ENCODE measurements at places on chromosomes 4 and X.
A peak's percentile ranks its signal among the peaks of the same experiment; 100 is the strongest.

- peak; percentile 45 for DNase-seq
Observed at GRCh38 chr4:125317525-125317877, 2.7 kb downstream of the FAT4 start.

- DNase-seq, result no peak
Observed at GRCh38 chr4:27003642-27004113, 143.0 kb downstream of the STIM2 start.

DNA sequence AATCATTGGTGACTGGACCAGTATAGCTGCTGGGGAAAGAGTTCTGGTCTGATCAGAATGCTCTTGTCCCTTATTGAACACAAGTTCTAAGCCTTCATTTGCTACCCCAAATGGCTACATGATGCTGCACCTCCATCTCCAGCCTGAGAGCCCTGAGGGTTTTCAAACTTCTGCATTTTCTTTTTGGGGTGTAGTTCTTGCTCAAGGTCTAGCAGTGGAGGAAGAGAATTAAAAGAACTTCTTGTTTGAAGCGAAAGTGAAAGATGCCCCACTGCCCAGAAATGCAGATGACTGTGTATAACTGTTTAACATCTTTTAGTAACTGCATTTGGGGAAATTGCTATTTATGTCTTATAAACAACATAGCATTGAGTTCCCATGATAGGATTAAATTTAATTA, 38.5 kb downstream of the LAMTOR3 start:
- peak; percentile 80 for DNase-seq

DNA sequence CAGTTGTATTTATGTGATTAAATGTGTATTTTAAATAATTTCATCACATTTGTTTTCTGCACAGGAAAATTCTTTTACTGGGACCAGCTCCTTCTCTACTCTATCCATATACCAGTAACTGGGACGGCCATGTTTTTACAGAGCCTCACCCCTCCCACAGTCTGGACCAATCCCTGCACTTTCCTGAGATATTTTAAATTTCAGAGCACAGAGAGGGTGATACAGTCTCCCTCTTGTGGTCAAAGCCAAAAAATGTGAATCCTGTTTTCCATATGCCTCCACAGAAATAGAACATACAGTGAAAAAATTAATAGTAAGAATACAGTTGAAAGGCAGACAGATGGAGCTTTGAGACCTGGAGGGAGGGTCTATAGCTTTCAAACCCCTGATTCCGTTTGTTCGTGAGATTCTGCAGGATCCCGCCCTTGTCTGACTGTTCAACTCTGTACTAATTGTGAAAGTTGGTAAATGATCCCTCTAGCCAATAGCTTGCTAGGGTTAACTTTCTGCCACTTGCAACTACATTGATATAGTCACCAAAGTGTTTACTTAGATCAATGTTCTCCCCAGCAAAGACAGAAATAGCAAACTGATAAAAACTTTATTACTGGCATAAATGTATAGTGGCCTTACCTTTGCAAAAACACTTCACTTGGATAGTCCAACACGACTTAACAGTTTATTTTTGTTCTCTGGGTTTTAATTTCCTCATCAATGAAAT, 172.2 kb downstream of the PPARGC1A start:
- peak; percentile 12 for DNase-seq

GRCh38 chrX:63744850-63745394, 40.1 kb downstream of the ARHGEF9 start:
- no peak for DNase-seq

GRCh38 chrX:55490974-55491373, 1.3 kb upstream of the USP51 start:
- DNase-seq, result no peak

DNA sequence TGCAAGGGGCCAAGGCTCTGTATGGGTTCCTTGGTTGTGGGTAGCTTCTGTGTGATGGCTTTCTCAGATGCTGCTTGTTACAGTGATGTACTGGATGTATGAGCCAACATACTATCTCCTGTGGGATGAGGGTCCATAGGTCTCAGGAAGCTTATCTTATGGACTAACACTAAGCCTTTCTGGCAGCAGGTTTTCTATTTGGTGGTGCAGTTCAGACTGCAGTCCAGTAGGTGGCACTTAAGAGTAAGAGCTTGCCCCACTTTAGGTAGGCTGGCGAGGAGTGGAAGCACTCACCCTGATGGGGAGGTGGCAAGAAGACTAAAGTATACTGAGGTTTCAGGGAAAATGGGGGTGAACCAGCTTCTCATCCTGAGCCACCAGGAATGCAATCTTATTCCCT, 306.7 kb upstream of the MAOA start:
- peak; percentile 37 for DNase-seq

GRCh38 chr4:105025263-105026017, 121.2 kb upstream of the TET2 start:
- no peak for DNase-seq

- DNase-seq, result peak; percentile 77
Observed at GRCh38 chr4:70838666-70839588, 763 bp downstream of the GRSF1 start.

- DNase-seq, result no peak
Observed at GRCh38 chr4:136644279-136644678, 888.0 kb downstream of the PCDH18 start.

- no peak for DNase-seq
Observed at GRCh38 chr4:37243722-37244582, 591 bp upstream of the NWD2 start.

GRCh38 chr4:170227928-170228327, 138.2 kb upstream of the AADAT start:
- no peak for DNase-seq

DNA sequence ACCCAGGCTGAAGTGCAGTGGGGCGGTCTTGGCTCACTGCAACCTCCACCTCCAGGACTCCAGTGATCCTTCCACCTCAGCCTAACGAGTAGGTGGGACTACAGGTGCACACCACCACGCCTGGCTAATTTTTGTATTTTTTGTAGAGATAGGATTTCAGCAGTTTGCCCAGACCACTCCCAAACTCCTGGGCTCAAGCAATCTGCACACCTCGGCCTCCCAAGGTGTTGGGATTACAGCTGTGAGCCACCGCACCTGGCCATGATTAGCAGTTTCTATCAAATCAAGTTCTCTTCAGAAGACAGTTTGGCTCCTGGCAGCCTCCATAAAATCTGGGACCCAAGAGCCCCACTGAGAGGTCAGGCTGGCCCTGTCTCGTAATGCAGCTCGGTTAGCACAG, 26.4 kb upstream of the TRIM2 start:
- no peak for DNase-seq

DNA sequence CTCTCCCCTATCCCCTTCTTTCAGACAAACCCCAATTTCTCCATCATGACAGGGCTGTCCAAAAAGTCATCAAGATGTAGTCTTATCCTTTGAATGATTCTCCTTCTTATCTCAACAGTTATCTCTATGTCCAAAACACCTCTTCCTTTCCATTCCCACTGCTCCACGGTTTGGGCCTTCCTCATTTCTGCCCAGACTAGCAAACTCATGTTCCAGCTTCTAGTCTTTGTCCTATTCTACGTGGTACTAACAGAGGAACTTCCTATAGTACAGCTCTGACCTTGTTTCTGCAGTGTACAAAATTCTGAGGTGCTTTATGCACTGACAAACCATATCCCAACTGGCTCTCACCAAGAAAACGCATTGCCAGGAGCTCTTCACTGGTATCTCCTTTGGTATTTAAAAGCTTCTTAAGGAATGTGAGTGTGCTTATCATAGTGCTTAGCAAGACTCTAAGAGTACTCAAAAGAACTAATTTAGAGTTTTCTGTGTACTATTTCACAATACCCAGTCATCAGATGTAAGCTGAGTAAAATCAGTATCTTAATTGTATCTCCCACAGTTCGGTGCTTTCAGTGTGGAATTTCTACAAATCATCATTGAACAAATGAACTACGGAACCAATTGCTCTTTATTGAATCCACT, 65.5 kb downstream of the MAML3 start:
- peak; percentile 38 for DNase-seq

DNA sequence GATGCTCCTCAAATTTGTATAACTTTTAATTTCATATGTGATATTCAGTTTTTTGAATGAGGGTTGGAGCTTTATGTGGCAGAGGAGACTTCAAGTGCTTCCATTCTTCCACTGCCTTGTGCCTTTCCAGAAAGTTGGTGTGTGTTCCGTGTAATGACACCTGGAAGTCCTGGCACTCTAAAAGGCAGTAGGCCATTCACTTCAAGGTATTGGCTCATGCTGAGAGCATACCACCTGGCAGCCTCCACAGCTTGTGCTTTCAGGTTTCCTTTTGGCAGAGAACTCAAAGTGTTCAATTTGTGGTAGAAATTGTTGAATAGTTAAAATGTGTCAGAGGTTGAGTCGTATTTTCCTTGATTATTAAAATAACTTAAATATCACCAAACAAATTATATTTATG, 49.6 kb downstream of the GRIA2 start:
- DNase-seq, result no peak

- no peak for DNase-seq
Observed at GRCh38 chr4:146398404-146398803, 123.3 kb downstream of the SLC10A7 start.

GRCh38 chr4:107725281-107725859, 5.3 kb upstream of the PAPSS1 start:
- peak; percentile 81 for DNase-seq

DNA sequence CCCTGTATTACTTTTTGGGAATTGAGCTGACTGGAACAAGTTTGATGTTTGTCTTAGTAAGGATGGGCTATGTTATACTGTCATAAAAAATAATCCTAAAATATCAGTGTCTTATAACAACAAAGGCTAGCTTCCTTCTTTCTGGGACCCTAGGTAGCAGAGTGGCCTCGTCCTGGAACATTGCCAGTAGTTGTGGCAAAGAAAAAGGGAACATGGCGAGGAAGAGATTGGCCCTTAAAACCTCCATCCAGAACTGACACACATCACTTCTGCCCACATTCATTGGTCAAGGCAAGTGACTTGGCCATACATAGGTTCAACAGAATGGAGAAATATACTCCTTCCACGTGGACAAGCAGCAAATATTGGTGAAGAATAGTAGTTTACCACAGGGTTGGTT, 287.9 kb downstream of the PPP1R2C start:
- no peak for DNase-seq

GRCh38 chr4:185358959-185359358, 36.8 kb downstream of the LRP2BP start:
- DNase-seq, result no peak

DNA sequence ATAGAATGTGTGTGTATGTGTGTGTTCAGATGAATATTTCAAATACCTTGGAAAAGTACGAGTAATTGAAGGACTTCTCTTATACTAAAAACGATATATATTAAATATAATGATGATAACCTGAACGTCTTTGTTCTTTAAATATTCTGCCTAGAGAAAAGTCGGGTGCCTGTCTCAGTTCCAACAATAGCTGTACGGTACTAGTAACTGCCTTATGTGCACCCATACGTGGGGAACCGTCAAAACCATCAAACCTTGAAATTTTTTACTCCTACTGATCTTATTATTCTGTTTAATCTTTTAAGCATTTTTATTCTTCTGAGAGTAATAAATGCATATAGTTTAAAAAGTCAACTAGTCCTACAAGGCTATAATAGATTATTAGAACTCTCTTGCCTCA, 1045.7 kb downstream of the C4orf33 start:
- DNase-seq, result no peak

DNA sequence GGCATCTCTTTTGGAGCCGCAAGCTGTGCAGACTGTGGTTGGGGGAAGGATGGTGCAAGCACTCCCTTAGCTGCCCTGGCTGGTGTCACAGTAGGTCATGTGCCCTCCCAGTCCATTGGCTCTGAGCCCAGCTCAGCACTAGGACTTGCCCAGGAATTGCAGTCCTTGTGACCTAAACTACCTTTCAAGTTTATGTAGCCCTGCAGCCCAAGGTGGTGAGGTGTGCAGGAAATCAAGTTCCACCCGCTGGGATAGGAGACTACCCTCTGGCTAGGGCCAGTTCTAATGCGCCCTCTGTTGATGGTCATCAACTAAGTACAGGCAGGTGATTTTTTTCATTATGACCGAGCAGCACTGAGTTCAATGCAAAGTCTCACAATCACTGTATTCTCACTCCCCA, 335.2 kb downstream of the UBE2NL start:
- no peak for DNase-seq

GRCh38 chr4:85956293-85956945, 403.4 kb downstream of the MAPK10 start:
- no peak for DNase-seq

- DNase-seq, result no peak
Observed at GRCh38 chr4:7868892-7869471, 70.7 kb downstream of the AFAP1 start.

DNA sequence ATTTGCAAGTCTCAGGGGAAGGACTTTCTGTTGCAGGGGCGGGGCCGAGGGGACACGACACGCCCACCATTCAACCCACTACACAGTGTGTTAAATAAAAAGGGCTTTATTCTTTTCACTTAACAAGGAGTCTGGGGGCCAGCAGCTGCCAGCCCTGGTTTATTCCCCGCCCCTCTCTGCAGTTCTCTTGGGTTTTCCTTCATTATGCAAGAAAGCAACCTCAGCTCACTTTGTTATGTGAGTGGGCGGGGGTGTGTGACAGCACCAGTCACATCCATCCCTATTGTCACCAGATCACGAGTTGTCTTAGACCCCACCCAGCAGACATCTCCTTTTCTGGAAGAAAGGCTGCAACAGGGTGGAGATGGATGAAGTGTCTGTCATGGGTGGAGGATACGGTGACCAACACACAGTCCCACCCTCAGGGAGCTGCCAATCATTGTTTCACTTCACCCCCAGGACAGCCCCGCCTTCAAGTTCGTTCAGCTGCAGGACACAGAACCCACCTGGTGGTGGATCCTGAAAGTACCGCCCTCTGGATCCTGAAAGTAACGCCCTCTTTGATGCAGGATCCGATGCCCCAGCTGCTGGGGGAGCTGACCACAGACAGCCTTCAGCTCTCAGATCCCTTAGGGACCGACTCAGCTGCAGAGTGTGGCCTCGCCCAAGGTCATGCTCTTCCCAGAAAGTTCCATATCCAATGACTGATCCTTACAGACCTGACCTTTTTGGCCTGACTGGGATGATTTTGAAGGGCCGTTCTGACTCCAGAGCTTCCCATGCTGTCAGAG, 79.6 kb downstream of the SMIM20 start:
- DNase-seq, result peak; percentile 91

DNA sequence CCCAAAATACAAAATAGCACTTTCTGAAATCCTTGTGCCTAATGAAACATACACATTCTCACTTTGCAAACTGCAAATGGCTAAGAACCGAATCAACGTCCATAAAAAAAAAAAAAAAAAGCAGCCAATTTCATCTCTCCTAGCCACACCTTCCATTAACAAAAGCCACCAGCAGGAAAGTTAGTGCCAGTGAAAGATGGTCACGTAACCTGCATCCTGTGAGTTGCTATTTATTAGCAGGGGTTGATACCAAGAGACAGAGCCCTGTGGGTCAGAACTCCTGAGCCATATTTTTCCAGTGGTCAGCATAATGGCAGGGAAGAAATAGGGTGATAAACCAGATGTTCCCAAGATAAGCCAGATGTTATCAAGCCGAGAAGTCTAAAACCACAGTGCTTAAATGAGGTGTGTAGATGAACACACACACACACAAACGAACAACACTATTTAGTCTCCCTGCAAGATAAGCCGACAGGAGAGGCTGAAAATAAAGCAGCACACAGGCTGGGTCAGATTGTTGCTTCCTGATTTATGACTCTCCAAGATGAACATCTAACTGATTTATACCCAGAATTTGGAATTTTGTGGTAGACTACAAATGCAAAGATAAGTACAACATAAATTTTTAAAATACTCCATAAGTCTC, 11.5 kb downstream of the PPARGC1A start:
- no peak for DNase-seq
